GM03348 (cell line): ENCODE measurements at places on chromosomes 5 and 9.

GRCh38 chr5:23703940-23704855 lies 196.8 kb downstream of the PRDM9 start:
- DNase-seq, result no peak

GRCh38 chr5:168468836-168469235 lies 17.4 kb upstream of the RARS1 start:
- peak; percentile 61 for DNase-seq

GRCh38 chr5:1298067-1298551 lies 3.2 kb upstream of the TERT start:
- DNase-seq, result no peak

- DNase-seq, result no peak
These were observed 317.5 kb downstream of the TLE1 start for GRCh38 chr9:81371824-81372223.

GRCh38 chr5:73917433-73917832 lies 291.4 kb downstream of the ARHGEF28 start:
- DNase-seq, result peak; percentile 29

GRCh38 chr5:40334242-40334635 lies 345.5 kb upstream of the PTGER4 start:
- no peak for DNase-seq

GRCh38 chr9:114805670-114806525 lies at the start of gene TNFSF15:
TSS of gene TNFSF15 (minus strand) at chr9:114806039. CDS start at chr9:114806012, 27 bp downstream.
- no peak for DNase-seq

DNA sequence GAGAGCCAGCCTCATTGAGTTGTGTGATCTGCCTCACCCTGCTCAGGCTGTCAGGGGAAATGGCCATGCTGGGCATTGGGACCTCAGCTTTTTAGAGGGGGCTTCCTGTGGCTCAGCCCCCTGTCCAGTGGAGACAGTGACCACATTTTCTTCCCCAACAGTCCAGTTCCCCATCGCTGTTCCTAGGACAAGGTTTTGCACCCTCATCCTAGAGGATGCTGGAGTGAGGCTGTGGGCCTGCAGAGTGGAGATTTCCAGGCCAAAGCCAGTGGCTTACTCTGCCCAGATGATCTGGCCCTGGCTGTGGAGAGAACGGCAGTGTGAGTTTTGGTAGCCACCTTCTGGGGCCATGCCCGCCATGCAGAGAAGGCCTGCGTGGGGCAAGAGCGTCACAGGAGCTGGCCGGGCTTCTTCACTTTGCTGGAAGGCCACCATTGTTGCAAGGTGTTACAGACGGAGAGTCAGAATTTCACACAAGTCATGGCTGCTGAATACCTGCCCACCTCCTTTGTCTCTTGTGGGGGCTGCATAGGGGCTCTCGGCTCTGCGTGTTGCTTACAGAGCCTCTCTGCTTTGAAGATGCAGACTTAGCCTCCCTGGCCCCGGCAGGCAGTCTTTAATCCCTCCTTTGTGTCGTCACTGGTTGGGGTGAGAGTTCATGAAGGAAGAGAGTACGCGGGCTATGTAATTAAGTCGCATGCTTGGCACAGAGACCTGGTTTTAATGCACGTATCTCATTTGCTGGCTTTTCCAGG lies 35.2 kb upstream of the PITX1 start:
- DNase-seq, result no peak

- no peak for DNase-seq
These were observed 311.1 kb upstream of the CLINT1 start for GRCh38 chr5:158170060-158170459.

DNA sequence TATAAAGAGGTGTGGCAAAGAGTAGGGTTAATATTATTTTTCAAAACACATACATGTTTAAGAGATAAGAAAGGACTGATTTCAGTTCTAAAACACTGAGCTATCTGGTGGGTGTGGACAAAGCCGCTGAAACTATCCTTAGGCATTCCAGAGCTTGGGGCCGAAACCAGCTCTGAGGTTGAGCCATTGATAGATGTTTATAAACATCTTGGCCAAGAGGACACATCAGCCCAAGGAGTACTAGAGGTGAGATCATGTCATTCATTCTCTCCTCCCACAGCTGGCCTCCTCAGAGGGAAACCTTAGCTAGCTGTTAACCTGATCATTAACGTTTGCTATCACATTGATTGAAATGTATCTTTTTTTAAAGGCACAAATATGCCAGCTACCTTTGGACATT lies 89.9 kb downstream of the NLN start:
- no peak for DNase-seq

- DNase-seq, result no peak
These were observed 72.3 kb downstream of the SLF1 start for GRCh38 chr5:94690778-94691177.

- DNase-seq, result peak; percentile 78
These were observed 58.7 kb downstream of the NXNL2 start for GRCh38 chr9:88593537-88594185.

- no peak for DNase-seq
These were observed 231.3 kb downstream of the NPR3 start for GRCh38 chr5:32942225-32942989.

DNA sequence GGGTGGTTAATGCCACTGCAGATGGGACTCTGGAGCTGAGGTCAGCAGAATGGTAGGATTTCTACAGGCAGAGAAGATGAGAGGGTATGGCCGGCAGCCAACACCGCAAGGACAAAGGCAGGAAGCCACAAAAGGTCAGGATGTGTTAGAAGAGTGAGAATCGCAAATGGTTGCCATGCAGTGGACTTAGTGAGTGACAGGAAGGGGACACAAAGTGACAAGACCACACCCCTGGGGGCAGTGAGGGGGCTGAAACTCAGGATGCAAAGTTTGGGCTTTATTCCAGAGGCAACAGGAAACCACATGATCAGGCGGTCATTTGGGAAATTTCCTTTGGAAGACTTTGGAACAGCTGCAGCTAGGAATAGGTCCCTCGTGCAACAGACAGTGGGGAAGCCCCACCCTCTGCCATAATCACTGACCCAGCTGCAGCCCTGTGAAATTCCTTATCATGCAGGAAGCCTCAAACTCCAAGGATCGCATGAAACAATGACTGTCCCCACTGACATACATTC lies 14.2 kb upstream of the CCDC180 start:
- no peak for DNase-seq

- DNase-seq, result peak; percentile 43
These were observed 1020.2 kb downstream of the NR2F1-AS1 start for GRCh38 chr5:92560698-92561401.

DNA sequence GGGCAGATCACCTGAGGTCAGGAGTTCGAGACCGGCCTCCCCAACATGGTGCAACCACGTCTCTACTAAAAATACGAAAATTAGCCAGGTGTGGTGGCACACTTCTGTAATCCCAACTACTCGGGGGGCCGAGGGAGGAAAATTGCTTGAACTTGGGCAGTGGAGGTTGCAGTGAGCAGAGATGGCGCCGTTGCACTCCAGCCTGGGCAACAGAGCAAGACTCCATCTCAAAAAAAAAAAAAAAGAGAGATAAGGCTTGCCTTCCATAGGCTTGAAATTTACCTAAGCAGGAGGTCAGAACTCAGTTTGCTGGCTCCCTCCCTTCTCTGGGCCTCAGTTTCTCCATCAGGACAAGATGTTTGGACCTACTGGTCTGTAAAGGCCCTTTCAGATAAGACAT lies 1.3 kb downstream of the SPOUT1 start:
- DNase-seq, result no peak

GRCh38 chr5:176680226-176680563 lies 32.9 kb downstream of the TSPAN17 start:
- no peak for DNase-seq

- DNase-seq, result peak; percentile 67
These were observed 31.7 kb upstream of the ZBTB43 start for GRCh38 chr9:126773004-126773607.

GRCh38 chr9:89604729-89605464 lies at the start of gene GADD45G:
TSS of gene GADD45G (plus strand) at chr9:89605012. CDS start at chr9:89605122, 110 bp downstream.
- peak; percentile 76 for DNase-seq

DNA sequence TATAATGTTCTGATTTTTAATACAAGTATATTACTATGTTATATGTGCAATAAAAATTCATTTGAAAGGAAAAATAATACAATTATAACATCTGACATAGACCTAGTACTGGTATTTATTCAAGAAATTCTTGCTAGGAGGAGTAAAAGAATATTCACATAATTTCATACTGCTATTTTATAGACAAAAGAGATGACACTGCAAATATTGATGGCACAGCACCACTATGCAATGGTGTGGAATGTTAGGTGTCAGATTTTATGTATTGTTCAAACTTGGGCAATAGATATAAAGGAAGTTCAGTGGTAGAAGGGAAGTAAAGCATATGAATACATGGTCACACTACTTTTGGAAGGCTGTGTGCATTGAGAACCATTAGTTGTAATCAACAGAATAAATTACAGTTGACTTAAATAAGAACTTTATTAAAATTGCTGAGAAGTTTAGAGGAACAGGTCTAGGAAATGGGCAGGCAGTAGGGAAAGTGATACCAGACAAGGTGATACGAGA lies 143.9 kb downstream of the OR2K2 start:
- DNase-seq, result no peak

DNA sequence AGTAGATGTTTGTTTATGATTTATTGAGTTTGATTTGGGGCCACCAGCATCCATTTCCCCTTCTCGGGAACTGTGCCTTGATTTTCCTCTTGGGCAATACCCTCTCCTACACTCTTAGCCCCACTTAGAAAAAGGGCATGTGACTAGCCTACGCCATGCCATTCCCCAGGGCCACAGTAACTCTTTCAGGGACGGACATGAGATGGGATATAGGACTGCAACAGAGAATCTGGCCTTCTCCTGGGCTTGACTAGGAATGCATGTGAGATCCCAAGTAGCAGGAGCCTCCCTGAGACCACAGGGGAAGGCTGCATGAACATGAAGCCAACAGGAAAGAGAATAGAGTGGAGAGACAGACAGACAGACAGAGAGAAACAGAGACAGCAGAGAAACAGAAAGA lies 30.7 kb upstream of the SPARC start:
- DNase-seq, result peak; percentile 45

DNA sequence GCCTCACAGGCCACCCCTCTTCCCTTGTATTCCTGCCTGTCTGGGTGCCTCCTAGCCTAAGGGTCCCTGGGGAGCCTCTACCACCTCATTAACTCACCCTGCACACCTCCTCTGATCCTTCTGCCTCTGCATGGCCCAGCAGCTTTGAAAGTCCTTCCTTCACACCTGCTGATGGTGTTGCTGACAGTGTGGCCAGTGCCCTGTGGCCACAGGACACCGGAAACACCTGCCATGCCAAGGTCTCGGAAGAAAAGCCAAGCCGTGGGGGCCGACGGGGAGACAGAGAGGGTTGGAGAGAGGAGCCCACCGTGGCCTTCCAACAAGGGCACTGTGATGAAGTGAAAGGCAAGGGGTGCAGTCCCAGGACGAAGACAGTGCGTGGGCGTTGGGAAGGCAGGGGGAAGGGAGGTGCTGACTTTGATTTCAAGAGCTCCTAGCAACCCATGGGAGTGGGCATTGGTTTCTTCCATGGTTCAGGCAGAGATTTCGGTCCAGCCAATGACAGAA lies 4.1 kb downstream of the BTNL9 start:
- DNase-seq, result no peak

- no peak for DNase-seq
These were observed 110.6 kb downstream of the GADD45G start for GRCh38 chr9:89715318-89715858.

- peak; percentile 64 for DNase-seq
These were observed 225.7 kb upstream of the KLF9 start for GRCh38 chr9:70639853-70640814.

GRCh38 chr5:71740015-71740753 lies 21.1 kb downstream of the CARTPT start:
- DNase-seq, result no peak

DNA sequence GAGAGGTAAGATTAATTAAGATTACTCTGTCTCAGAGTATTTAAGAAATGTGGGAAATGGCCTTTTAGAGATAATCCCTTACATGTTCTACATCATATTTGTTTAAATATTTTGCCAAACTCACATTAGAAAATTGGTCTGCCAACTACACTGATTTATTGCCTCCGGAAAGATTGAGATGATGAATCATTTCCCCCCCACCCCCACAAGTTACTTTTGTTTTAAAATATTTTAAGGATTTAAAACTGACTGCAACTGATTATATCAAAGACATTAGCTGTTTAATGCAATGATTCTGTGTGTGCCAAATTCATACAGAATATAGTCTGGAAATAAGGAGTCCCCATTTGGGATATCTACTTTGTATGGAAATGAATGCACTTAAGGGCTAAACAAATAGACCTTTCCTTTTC lies 674.4 kb downstream of the PRR16 start:
- DNase-seq, result no peak

GRCh38 chr5:78779262-78779661 lies 130.7 kb upstream of the LHFPL2 start:
- no peak for DNase-seq

DNA sequence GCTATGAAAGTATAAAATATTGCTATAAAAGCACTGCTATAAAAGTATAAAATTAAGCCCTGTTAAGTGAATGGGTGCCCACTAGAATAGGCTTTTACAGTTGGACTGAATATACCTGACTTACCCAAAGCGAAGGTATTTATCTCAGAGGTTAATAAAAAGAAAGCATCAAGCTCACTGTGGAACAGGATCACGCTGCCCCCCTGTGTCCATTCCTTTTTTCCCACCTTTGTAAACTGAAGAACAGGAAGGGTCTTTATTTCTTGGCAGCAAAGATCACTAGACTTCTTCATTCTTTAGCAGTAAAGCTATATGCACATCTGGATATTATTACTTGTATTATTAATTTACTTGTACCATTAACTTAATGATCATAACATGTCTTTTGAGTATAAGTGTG lies 22.1 kb upstream of the PLPP6 start:
- DNase-seq, result peak; percentile 43

- DNase-seq, result no peak
These were observed 268.4 kb downstream of the ELAVL2 start for GRCh38 chr9:23557689-23558088.

- DNase-seq, result no peak
These were observed 168.7 kb upstream of the GNA14 start for GRCh38 chr9:77816641-77817341.

GRCh38 chr5:98827161-98827560 lies 53.7 kb downstream of the RGMB start:
- DNase-seq, result peak; percentile 65

DNA sequence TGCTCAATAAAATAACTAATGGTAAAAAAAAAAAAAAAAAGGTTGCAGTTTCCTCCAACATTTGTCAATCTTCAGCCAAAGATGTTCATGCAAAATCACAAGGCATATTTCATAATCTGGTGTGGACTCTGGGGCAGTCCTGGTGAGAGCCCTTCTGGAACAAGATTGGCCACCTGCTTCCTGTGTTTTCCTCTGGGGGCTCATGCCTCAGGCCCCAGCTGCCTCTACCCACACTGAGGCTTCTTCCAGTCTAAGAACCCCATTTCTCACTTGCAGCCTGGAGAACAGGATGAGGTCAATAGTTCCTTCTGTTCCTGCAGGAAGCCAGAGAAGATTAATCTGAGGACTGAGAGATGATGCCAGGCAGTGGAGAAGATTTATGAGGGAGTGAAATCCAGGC lies 492.6 kb upstream of the BRINP1 start:
- DNase-seq, result no peak
